ENCODE measurements at places on chromosomes 6 and 20.

GRCh38 chr6:121399966-121400365 lies 35.5 kb upstream of the GJA1 start:
- DNase-seq: no peak

- DNase-seq: no peak
Measured at GRCh38 chr6:89214197-89214596, 3.0 kb downstream of the GABRR1 start.

DNA sequence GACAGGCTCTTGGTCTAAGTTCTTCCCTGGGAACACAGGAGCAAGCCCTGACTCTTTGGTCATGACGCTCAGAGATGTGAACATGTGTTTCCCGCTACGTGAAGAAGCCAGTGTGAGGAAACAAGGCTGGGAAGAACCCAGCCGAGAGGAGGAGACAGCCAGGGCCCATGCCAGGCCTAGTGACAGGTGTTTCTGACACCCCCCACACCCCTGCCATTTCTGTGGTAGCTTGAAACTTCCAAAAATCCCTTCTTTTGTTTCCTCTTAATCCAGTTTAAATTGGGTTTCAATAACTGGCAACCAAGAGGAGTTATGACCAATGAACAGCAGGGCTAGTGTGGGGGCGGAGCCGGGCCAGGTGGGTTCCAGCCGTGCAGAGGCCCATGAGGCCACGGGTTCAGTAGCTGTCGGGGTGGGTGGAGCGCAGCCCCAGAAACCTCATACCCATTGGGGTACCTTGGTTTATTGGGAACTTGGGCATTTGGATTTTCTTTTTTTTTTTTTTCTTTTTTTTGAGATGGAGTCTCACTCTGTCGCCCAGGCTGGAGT lies 33.5 kb downstream of the WRNIP1 start:
- DNase-seq: no peak

GRCh38 chr20:31607640-31608250 lies 2.7 kb downstream of the ID1 start:
- no peak for DNase-seq

DNA sequence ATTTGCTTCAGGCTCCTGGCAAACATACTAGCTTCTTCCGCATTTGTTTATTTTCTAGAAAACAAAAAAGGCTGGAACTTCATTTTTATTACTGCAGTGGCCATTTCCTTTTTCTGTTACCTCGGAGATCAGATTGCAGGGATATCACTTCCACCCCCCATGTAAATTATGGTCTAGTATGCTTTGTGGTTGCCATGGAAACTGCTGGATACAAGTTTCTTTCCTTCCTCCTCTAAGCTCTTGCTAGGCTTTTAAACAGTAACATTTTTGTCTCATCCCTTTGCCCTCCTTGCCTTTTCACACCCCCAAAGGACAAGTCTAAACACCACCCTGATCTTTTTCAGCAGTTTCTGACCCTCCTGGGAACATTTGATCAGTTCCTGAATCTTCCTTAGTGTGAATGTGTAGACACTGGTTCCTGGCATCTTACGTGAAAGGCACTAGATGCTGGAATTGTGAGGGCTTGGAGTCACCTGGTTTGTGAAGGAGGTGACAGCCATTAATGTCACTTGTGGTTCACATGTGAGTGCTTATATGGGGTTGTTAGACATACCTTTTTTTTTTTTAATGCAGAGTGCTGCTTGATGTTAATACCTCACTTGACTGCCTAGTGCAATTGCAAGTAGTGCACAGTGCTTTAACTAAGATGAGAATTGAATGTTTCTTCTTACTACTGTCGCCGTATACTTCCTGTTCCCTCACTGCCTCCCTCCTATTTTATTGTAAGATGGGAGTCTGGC lies 181.6 kb downstream of the JARID2 start:
- no peak for DNase-seq
